Hippocampal formation (tissue), 2 donors: ENCODE measurements at places on chromosomes 3 and 15.

DNA sequence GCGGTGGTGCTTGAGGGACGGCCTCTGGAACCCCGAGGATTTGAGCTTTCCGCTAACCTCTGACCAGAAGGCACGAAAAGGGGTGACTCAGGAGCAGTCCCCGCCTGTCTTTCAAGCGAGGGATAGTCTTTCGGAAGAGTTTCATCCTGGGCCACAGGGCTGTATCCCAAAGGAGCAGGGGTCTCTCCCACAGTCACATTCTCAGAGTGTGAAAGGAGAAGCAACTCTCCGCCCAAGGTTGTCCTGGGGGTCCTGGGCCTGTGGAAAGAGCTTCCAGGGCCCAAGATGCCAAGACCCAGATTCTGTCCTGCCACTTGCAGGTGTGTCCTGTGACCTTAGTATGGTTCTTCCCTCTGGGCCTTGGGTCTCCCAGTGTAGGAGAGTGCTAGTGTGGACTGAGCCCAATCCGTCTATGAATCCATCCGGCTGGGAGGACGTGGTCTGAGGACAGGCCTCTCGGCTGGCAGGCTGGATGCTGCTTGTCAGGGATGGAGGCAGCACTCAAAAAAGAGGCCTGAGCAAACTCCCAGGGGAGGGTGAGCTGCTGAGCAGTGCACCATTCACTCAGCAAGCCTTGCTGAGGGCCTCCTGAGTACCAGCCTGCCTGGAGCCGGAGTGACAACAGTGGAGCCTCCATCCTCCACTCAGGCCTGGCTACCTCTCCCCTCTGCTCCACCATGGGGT is 1.6 kb upstream of the DUSP7 start:
- no peak for DNase-seq

GRCh38 chr3:164524201-164524600 is 554.1 kb downstream of the SI start:
- DNase-seq = no peak

DNA sequence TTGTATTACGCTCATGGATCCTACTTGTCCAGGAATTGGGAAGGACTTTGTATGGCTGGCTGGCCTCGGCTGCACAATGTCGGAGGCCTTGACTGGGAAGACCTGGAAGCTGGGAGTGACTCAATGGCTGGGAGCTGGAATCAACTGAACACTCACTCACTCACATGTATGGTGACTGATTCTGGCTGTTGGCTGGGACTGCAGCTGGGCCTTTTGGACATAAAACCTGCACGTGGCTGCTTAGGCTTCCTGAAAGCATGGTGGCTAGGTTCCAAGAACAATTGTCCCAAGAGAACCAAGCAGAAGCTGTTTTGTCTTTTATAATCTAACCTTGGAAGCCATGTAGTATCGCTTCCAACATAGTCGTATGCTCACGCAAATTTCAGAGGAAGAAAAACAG is 38.0 kb upstream of the CMTM8 start:
- no peak for DNase-seq

GRCh38 chr15:58748040-58748851 is 1.3 kb downstream of the ADAM10 start:
- DNase-seq = no peak

GRCh38 chr15:74428970-74429780 is 4.6 kb downstream of the SEMA7A start:
- no peak for DNase-seq

- DNase-seq = no peak
These were observed 130.5 kb downstream of the LRRC3B start for GRCh38 chr3:26753095-26753494.

GRCh38 chr15:40978141-40978540 is 24.9 kb downstream of the CHAC1 start:
- DNase-seq = no peak

DNA sequence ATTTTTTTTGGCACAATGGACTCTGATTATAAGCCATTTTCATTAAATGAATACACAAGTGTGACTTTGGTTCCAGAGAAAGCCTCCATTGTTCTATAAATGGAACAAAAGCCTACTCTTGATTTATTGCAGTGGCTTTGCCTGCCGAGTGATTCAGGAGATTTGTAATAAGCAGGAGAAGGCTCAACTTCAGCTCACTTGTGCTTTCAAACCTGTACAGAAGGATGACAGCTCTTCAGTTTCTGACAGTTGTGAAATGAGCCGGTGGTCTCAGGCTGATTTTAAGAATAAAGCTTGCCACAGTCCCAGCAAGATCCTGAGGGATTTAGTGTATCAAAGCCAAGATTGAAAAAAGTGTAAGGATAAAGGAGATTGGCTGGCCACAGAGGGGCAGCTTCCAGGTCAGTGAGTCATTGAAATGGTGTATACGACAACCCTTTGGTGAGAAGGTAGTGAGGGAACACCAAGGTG is 438.8 kb upstream of the TGFBR2 start:
- peak; percentile 67 for DNase-seq

DNA sequence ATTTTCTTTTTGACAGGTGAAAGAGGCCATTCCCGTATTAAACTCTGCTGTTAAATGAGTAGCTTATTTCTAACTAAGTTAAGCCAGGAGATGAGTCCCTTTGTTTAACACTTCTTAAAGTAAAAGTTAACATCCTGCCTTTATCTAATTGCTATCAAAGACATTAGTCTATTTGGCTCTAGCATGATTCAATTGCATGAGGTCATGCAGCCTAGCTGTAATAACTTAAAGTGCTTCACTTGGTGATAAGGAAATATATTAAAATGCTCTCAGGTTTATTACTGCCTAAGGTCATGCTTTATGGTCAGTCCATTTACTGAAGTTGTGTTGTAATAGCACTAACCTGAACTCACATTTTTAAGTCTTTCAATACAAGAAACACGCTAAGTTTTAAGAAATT is 82.3 kb upstream of the MLF1 start:
- no peak for DNase-seq

- no peak for DNase-seq
These were observed 25.1 kb downstream of the SLC2A2 start for GRCh38 chr3:171001250-171001893.

GRCh38 chr15:68465861-68466560 is 34.0 kb upstream of the ITGA11 start:
- DNase-seq = no peak

GRCh38 chr3:13106308-13107001 is 33.2 kb upstream of the IQSEC1 start:
- DNase-seq = no peak
